Peyer's patch (tissue), 4 donors: ENCODE measurements at places on chromosomes 4 and X. TPM values are rescaled to one million over a fixed set of nuclear protein-coding genes. Genes with fewer than 3 reads are reported as not detected.

Gene REELD1
- total RNA-seq, result not detected

Gene NALF2
- not detected for total RNA-seq

Gene SLC6A14
- total RNA-seq, result 0.18 TPM

Gene FRMPD4
- not detected for total RNA-seq

Gene MEPE
- total RNA-seq, result not detected

Gene GABRG1
- total RNA-seq, result not detected

Gene SLC6A8
- total RNA-seq, result 175 TPM

Gene IL9R
- 2.5 TPM for total RNA-seq

Gene MAGEA1
- not detected for total RNA-seq

Gene KLHL13
- total RNA-seq, result 4.0 TPM

Gene RS1
- total RNA-seq, result not detected

Gene NAP1L2
- total RNA-seq, result not detected

Gene PAGE2
- not detected for total RNA-seq

Gene MAN2B2
- 25.3 TPM for total RNA-seq

Gene MAP3K15
- total RNA-seq, result not detected

Gene SPACA5
- not detected for total RNA-seq

Gene ARX
- 1.0 TPM for total RNA-seq

Gene CDKL2
- not detected for total RNA-seq

Gene DAPP1
- 5.0 TPM for total RNA-seq

Gene PCDH18
- total RNA-seq, result 16.0 TPM

Gene TLR3
- 5.0 TPM for total RNA-seq

Gene FABP2
- 130 TPM for total RNA-seq

Gene MAGEB18
- total RNA-seq, result not detected

Gene GPR119
- total RNA-seq, result not detected

Gene CLDN22
- not detected for total RNA-seq

Gene PLXNB3
- total RNA-seq, result 6.3 TPM

Gene WDR1
- 170 TPM for total RNA-seq

Gene SPATA18
- 4.1 TPM for total RNA-seq

Gene PDZD4
- total RNA-seq, result 1.5 TPM
